ENCODE measurements at places on chromosomes 12 and 14. TPM values are rescaled to one million over a fixed set of nuclear protein-coding genes. Genes with fewer than 3 reads are reported as not detected.
A peak's percentile ranks its signal among the peaks of the same experiment; 100 is the strongest.

GRCh38 chr12:12788131-12788530 is 2.7 kb downstream of the APOLD1 start:
- no peak overlapping the region for H3K4me3 ChIP-seq
- no peak for DNase-seq
- no peaks in the 10 kb centered on the region for H3K27me3 ChIP-seq
- no peaks in the 10 kb centered on the region for H3K36me3 ChIP-seq

GRCh38 chr12:53465679-53466078 is 13.8 kb downstream of the PCBP2 start:
- no peak for DNase-seq
- no peaks in the 10 kb centered on the region for H3K27me3 ChIP-seq
- H3K36me3 ChIP-seq: peaks cover 83% of the 10 kb centered on the region
- no peak overlapping the region for H3K27ac ChIP-seq

DNA sequence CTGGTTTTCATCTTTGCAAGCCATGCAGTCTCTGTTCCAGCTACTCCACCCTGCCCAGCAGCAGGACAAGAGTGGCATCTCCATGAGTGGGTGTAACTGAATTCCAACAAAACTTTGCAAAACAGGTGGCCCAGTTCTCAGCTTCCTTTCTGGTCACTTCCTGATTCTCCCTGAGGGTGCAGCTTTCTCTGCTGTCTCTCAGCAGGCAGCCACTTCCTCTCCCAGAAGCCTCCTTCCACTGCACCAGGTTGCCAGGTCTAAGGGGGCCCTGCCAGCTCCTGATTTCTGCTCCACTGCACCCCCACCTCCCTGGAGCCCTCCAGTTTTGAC is 341.0 kb upstream of the FKBP4 start:
- no peak overlapping the region for H3K27ac ChIP-seq
- no peaks in the 10 kb centered on the region for H3K36me3 ChIP-seq
- no peak overlapping the region for H3K4me3 ChIP-seq
- no peaks in the 10 kb centered on the region for H3K4me1 ChIP-seq

- no peaks in the 10 kb centered on the region for H3K4me1 ChIP-seq
- H3K4me3 ChIP-seq: no peak overlapping the region
- H3K27me3 ChIP-seq: peaks cover 98% of the 10 kb centered on the region
- no peaks in the 10 kb centered on the region for H3K36me3 ChIP-seq
- no peak overlapping the region for H3K27ac ChIP-seq
These were observed 114.0 kb downstream of the PRMT8 start for GRCh38 chr12:3604748-3605586.

DNA sequence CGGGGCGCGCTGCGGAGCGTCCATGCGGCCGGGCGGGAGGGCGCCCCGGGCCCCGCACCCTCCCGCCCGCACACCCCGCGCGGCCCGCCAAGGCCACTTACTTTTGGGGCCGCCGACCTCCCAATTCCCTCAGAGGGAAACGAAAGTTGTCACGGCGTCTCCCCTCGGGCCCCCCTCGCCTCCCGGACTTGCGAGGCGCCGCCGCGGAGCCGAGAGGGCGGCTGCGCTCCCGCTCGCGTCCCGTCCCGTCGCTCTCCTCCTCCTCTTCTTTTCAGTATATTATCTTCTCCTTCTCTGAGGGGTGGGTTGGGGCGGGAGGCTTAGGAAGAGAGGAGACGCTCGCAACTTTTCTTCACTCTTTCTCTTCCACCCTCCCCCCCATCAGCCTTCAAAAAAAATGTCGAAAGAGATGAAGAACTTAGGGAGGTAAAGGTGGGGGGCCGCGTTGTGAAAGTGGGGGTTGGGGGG is 613 bp downstream of the DUSP16 start:
- H3K27ac ChIP-seq: peak overlapping the region; percentile 92
- H3K36me3 ChIP-seq: no peaks in the 10 kb centered on the region

Gene CLEC6A
- total RNA-seq: not detected

Data from PC-9 (cell line).